ENCODE measurements at places on chromosomes 3 and 15. TPM values are rescaled to one million over a fixed set of nuclear protein-coding genes. Genes with fewer than 3 reads are reported as not detected.

Gene KBTBD8
- 1.7 TPM for total RNA-seq

Gene ADPGK
- 55.5 TPM for total RNA-seq

Gene BCHE
- total RNA-seq = 0.27 TPM

Gene TOP2B
- total RNA-seq = 89.8 TPM

Gene CFAP92
- total RNA-seq = 0.40 TPM

Data from esophagus squamous epithelium (tissue), 5 donors.